ENCODE measurements at places on chromosomes 7 and 10.

DNA sequence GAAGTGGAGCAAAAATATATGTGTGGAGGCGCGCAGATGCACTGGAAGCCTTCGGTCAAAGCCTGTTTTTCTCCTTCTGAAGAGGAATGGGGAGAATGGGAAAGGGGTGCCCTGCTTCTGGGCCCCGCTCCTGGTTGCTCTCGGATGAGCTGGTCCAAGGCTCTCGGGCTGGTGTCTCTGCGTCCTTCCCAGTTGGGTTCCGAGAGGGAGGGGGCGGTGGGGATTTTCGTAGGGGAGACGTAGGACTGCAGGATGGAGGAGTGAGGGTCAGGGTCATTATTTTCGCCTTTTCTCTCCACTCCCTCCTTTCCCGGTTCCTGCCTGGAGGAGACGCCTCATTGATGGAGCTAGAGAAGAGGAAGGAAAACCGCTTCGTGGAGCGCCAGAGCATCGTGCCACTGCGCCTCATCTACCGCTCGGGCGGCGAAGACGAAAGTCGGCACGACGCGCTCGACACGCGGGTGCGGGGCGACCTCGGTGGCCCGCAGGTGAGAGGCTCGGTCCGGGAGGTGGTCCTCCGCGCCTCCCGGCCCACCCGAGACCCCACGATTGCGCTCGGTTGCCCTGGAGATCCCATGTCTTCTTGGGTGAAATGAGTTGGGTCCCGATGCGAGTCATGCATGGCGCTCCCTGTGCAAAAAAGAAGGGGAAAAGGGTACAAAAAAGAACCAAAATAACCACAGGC, 790 bp downstream of the ADAM22 start:
- no peak for DNase-seq

DNA sequence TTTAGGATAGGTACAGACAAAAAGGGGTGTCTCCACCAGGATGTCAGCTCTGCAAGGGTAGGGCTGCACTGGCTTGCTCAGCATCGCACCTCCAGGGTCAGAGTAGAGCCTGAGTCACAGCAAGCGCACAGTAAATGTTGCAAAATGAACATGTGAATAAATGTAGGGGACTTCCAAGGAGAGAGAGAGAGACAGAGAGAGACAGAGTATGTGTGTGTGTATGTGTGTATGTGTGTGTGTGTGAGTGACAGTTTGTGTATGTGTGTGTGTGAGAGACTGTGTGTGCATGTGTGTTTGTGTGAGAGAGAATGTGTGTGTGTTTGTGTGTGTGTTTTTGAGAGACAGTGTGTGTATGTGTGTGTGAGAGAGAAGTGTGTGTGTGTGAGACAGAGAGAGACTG, 163.3 kb downstream of the RPS24 start:
- no peak for DNase-seq

- DNase-seq: no peak
These were observed 23.7 kb upstream of the MRC1 start for GRCh38 chr10:17785276-17785930.

GRCh38 chr10:52757773-52758172, 14.8 kb downstream of the MBL2 start:
- no peak for DNase-seq

- no peak for DNase-seq
These were observed 236.0 kb downstream of the SEMA3D start for GRCh38 chr7:84950836-84951235.

DNA sequence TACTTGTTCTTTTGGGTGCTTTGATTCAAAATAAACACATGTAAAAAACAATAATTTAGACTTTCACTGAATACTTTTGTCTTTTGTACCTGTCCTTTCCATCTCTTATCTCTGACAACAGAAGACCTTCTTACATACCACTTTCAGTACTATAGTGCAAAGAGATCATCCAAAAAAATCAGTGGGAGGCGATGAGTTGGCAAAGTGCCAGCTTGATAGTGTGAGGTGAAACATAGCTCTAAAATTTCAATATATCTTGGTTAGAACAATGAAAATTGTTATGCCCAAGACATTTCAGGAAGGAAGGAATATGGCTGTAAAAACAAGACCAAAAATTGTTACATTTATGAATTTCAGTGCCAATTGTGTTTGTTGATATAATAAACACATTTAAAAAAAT, 390.2 kb upstream of the COBL start:
- DNase-seq: no peak

DNA sequence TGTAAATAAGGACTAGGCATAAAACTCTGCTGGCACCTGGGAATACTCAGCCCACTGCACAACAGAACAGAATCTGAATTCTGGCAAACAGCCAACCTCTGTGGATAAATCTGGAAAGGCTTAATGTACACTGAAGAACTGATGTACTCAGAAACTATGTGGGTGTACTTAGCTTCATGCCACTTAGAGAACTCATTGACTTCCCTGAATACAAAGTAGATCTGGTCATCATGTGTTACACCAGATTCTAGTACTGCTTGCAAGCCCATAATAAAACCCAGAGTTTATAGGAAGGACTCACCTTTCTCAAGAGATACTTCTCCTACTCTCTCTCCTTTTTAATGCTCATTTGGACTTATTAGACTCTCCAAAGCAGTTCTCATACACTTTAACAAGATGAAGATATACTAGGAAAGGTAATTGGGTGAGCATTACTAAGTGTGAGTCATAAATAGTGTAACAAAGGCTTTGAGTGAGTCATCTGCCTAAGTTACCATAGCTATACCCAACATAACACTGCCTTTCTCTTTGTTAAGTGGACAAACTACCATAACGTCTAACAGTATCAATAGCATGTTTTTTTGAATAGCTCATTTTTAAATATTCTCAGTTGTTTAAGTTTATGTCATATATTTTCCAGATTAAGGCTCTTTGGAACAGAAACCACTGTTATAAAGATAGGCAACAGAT, 309.1 kb downstream of the MDFIC start:
- no peak for DNase-seq

DNA sequence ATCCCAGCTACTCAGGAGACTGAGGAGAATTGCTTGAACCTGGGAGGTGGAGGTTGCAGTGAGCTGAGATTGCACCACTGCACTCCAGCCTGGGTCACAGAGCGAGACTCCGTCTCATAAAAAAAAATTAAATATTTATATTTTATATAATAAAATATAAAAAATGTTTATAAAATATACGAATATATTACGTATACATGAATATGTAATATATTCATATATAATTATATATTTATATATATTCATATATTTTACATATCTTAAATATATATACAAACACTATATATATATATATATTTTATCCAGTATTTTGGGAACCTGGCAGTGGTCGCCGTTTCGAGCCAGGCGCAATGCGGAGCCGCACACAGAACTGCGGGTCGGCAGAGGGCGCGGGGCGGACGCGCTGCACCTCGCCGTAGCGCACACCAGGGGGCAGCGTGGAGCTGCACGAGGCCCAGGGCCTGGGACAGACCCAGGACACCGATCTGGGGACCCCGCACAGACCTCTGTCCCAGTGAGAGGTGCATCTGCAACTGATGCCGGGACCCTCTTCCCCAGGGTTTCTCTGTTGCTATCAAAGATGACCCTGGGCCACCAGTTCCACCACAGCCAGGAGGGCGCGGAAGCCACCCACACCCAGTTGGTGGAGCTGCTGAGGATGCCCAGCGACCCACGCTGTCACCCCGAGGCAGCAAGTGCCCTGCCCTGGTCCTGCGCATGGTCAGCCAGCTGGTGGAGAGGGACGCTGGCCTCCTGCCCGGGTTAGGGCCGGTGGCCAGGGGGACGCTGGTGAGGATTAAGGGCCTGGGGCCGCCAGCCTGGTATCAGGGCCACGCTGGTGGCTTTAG, 22.7 kb downstream of the AP5Z1 start:
- DNase-seq: peak; percentile 12

- DNase-seq: no peak
These were observed 22.3 kb upstream of the PITRM1 start for GRCh38 chr10:3194871-3195270.

- peak; percentile 66 for DNase-seq
These were observed 1.3 kb downstream of the CYTH3 start for GRCh38 chr7:6271060-6271658.

DNA sequence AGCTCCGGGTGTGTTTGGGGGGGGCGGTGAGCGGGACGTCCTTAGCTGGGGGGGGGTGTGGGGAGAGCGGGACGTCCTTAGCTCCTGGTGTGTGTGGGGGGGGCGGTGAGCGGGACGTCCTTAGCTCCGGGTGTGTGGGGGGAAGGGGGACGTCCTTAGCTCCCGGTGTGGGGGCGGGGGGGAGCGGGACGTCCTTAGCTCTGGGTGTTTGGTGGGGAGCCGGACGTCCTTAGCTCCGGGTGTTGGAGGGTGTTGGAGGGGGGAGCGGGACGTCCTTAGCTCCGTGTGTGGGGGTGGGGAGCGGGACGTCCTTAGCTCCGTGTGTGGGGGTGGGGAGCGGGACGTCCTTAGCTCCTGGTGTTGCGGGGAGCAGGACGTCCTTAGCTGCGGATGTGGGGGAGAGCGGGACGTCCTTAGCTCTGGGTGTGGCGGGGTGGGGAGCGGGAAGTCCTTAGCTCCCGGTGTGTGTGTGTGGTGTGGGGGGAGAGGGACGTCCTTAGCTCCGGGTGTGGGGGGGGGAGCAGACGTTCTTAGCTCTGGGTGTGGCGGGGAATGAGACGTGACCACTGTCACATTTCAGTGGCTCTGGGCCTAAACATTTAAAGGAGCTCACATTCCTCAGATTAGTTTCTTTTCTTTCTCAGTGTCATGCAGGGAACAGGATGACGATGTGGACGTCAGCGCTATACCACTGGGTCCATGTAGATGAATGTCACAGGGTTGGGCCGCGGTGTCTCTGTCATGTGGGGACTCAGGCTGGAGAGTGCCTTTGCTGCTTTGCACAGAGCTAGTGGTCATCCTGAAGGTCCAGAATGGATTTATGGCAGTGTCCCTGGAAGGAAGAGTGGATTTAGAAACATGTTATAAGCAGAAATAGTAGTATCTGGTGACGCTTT, 7.5 kb downstream of the DYNC2I1 start:
- no peak for DNase-seq

- no peak for DNase-seq
These were observed 8.0 kb upstream of the ELFN1 start for GRCh38 chr7:1662101-1662500.

- no peak for DNase-seq
These were observed 456.7 kb upstream of the FOXK1 start for GRCh38 chr7:4225361-4225771.

DNA sequence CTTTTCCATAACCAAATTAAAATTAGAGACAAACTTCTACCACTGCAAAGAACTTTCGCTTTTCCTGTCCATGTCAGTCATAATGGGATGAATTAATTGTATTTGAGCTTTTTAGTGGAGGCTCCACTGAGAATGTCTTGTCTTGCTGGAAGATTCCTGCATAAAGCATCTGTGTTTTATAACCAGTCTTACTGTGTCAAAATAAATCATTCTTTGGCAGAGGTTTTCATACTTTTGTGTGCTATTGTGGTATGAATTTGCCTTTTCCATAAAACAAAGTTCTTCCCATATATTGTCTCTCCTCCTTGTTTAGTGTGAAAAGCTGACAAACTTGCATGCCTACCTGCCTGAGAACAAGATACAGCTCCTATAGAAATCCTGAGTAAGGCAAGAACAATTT, 124.8 kb upstream of the CCDC6 start:
- no peak for DNase-seq

- DNase-seq: peak; percentile 34
These were observed 38.5 kb upstream of the STEAP4 start for GRCh38 chr7:88344956-88345832.

DNA sequence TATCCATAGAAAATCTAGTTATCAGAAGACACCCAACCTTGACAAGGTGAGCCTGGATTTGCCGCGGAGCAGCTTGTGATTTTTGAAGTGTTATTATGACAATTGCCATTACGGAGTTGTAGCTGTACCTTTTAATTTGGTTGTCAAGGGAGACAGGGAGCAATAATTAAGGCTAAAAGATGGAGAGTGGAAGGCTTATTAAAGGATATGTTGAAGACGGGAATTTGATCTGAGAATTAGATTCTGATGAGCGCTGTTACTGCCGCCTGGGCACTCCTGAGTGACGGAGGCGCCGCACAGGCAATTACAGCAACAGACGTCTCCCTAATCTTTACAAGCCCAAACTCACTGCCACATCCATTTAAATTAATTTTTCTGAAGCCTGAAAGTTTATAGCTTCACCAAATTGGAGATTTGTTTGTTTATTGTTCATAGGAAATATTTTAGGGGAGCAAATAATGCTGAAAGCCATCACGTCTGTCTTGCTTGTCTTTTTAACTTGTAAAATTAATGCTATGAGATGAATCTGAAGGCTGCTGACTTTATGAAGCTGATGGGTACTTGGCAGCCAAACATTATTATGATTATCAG, 475.0 kb upstream of the ADARB2 start:
- DNase-seq: no peak

- DNase-seq: no peak
These were observed 123.3 kb downstream of the MICU1 start for GRCh38 chr10:72502581-72502980.

DNA sequence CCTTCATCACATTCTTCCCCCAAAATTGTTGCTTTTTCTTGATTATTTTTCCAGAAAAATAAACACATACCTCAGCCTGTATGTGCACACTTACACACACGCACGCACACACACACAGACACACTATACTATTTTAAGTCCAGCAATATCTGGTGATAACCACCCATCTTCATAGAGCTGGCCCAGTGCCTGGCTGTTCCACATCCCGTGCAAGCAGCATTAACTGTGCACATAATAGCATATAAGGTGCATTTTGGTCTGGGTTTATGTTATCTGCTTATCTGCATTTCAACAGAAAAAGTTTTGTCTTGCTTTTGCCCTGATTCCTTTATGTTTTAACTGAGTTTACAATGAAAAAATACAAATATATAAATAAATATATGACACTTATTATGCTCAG, 143.1 kb upstream of the KLF6 start:
- DNase-seq: no peak

GRCh38 chr7:99129536-99129935, 14.4 kb downstream of the SMURF1 start:
- no peak for DNase-seq

DNA sequence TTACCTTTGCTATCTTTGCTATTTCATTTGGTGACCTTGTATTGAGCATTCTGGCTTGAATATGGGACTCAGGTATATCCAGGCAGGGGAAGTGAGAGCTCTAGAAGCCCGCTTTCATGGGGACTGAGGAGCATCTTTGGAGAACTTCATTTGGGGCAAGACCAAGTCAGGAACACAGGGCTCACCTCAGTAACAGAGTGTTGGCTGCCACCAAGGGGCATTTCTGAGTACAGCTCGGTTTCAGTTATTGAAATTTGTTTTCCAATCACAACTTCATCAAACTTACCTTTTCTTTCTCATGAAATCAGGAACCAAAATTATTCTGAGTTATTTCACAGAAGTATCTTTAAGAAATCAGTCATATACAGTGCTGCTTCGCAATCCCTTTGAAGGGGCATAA, 337.2 kb downstream of the C7orf25 start:
- no peak for DNase-seq

GRCh38 chr10:70673043-70673928, 980 bp downstream of the ADAMTS14 start:
- DNase-seq: no peak

DNA sequence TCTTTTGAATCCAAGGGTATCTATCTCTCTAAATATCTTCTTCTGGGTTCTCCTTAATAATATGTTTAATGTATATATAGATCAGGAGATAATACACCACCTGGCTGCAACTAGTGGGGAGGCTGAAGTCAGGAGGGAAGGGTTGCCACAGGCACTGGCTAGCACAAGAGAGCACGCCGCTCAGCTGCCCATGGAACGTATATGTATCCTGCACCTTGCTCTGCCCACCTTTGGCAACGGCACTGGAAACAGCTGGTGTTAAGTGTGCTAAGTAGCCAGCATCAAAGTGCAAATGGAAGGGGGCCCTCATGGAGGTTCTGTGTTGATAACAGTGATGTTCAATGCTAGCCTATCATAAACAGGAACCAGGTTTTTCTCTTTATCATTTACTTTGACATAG, 49.8 kb upstream of the FAM133B start:
- no peak for DNase-seq

GRCh38 chr7:150734254-150734653, 3.0 kb upstream of the GIMAP5 start:
- no peak for DNase-seq
